ENCODE measurements at places on chromosomes 4 and X.
A peak's percentile ranks its signal among the peaks of the same experiment; 100 is the strongest.

DNA sequence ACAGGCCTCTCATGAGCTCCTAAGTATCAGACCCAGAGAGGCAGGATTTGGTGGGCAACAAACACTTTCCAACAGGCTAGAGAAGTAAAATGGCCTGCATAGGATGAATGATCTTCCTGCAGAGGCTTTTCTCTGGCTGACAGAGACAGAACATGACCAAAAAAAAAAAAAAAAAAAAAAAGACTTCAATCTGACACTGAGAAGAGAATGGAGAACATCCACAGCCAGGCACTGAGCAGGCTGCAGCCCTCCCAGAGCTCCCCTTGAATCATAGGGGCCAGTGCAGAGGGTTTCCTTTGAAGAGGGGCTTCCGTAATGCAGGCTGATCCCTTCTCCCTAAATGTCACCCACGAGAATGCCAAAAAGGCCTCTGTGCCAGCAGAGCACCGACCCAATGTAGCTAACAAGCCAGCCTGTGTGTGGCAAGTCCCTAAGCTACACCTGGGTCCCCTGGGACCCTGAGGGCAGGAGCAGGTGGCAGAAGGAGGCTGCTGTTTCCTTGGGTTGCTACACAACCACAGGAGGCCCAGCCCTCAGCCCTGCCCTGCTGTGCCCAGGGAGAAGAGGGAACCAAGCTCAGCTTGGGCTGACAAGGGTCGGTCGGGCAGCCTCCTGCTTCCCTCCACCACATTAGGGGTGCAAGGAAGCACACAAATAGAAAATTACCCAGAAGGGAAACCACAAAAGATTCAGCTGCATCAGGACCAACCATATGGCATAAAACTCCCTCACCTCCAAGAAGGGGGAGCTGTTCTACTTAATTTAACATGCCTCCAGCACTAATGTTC is 55.6 kb downstream of the MAP7D2 start:
- ATAC-seq: peak; percentile 99

DNA sequence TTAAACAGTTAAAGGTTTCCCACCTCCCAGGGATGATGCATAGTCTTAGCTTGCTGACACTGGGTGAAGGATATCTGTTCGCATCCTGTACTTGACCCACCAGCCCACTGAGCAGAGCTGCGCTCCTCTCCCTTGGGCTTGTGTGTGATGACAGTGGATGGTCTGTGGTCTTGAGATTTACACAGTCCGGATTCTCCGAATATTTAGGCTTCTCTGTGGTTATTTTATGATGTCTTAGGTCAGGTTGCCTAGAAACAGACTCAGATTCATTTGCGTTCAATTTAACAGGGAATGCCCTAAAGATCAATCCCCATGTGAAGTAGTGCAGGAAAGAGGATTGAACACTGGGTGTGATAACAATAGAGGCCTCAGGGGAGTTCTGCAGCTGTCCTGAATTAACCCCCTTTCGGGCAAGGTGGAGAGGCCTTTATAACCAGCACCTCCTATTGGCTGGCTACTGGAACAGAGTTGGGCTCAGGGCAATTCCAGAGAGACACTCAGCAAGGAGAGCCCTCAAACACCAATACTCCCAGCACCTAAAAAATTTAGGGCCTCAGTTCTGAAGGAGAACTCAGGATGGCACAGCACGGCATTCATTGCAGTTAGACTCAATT is 653.2 kb upstream of the GALNT7 start:
- ATAC-seq: peak; percentile 48

GRCh38 chrX:148815218-148815961 is 315.0 kb downstream of the AFF2 start:
- ATAC-seq: no peak

- ATAC-seq: no peak
Observed at GRCh38 chrX:12060489-12061260, 77.6 kb upstream of the FRMPD4 start.

- no peak for ATAC-seq
Observed at GRCh38 chr4:58732973-58733372, 1622.8 kb upstream of the IGFBP7 start.

GRCh38 chr4:120055162-120055561 is 11.5 kb downstream of the MAD2L1 start:
- no peak for ATAC-seq

DNA sequence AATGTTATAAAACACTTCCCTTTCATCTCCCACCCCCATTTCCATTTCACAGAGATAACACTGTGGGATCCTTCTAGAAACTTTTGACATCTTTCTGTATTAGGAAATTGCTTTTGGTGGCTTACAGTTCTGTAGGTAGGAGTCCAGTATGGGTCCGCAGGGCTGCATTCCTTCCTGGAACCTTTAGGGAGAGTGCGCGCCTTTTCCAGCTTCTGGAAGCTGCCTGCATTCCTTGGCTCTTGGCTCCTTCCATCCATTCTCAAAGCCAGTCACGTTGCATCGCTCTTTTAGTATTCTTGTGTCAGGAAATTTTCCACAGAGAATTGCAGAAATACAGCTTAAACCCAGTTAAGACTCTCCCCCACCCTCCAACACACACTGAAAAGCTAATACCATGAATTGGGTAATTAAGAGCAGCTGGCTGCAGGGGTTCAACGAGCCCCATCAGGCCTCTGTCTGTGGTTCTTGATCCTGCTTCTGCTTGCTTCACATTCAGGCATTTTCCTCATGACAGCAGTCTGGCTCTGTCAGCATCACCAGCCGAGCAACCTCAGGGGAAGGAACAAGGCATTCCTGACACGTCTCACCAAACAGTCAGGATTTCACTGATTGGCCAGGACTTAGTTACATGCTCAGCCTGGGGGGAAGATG is 48.8 kb downstream of the SEPTIN11 start:
- no peak for ATAC-seq

- ATAC-seq: no peak
Observed at GRCh38 chr4:37687194-37687562, 1.0 kb upstream of the RELL1 start.

DNA sequence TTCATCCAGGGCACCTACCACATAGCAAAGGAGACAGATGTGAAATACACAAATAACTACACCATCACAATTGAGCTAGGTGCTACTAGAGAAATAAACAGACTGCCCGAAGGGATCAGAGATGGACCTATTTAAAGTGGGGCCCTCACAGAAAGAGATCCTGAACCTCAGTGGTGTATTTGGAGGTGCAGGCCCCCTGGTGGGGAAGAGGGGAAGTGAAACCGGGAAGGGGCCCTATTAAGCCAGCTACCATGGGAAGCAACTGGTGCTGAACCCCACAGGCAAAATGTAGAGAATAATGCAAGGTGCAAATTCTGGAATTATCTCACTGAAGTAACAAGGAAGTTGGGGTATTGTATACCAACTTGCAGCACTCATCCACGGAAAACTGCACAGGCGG is 78.6 kb upstream of the FAM9A start:
- no peak for ATAC-seq

DNA sequence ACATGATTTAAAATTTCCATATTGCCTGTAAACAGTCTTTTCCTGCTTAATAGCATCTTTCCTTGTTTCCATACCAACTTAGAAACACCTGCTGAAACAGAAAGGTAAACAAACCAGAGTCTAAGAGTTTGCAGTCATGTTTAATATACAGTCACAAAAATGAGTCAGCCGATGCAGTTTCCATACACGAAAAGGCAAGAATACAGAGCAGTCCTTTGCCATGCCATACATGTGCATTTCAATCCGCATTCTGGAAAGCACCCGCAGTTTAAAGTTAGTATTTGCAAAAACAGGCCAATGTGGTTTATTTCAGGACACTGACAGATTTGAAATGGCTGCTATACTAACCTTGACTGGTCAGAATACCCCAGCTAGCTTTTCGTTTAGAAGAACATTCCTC is 32.1 kb downstream of the ASB5 start:
- ATAC-seq: no peak

DNA sequence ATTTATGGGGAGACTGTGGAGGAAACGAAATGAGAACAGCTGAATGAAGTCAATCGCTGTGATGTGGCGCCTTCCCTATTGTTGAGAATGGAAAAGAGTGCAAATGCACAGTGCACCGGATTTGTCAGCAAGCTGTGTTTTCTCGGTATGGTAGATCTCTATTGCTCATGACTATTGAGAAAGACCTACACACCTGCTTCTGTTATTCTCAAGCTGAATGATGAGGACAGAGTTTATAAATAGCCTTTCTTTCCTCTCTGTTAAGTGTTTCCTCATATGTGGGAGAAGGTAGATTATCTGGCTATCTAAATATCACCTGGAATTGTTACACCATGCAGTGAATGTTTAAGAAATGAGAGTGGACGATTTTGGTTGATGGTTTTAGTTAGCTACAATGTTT is 650.7 kb downstream of the IL1RAPL1 start:
- no peak for ATAC-seq

GRCh38 chrX:109886122-109886761 is 116.7 kb upstream of the TMEM164 start:
- no peak for ATAC-seq

DNA sequence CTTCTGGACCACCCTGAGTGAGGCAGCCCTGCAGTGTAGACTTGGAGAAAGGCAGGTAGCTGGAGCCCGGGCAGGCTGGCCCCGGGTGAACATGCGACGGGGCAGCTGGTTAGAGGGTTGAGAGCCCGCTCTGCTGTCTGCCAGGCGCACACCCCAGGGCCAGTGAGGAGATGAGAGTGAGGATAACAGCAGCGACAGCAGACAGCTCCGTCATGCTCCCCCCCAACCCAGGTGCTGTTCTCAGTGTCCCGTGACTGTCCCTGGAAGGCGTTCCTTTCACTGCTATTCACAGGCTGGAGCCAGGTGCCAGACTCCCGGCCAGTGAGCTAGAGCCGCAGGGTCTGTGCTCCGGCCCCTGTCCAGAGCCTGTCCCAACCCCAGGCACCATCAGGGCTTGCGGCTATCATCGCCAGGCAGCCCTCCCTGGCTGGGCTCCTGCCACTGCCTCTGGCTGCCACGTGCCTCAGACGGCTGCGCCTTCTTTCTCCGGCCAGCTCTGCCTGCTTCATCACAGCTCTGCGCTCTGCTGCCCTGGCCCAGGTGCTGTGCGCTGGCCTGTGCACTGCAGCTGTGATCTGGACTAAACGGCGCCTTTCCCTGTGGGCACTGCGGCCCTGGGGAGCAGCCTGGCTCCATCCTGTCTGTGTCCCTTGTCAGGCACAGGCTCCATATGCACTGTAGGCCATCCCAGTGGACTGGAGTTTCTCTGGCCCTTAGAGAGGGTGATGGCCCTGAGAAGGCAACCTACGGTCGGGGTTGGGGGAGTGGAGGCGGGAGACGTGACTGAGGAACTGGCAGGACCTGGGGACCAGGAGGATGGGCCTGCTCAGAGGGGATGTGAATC is 19.8 kb downstream of the NSG1 start:
- ATAC-seq: peak; percentile 3

DNA sequence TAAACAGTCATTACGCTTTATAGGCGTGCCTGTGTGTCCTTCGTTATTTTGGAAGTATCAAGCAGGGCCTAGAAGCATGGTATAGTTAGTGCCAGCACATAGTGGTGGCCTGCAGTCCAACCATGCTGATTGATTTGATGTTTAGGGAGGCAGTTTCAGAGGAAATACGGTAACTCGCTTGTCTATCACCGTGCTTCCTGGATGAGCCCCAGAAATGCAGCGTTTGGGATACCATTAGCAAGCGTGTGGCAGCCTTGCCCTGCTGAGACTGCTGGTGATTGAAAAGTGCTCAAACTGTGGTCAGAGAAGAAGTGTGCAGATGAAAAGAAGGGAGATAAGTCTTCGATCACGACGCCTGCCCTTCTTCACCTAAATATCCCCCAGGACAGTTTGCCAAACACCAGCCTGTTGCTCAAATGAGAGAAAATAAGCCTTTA is 158.4 kb downstream of the CHIC2 start:
- ATAC-seq: no peak

- ATAC-seq: no peak
Observed at GRCh38 chr4:98838977-98839618, 89.8 kb downstream of the EIF4E start.

- no peak for ATAC-seq
Observed at GRCh38 chr4:71195924-71196323, 142.9 kb upstream of the SLC4A4 start.

Data from stimulated activated memory B cell treated with anti-CD40 and anti-IgM and Interleukin-4, amounts not matched to agents 10 μg/mL and 1 μg/mL and 100 μg/mL, for 72 hours (primary cell).